ENCODE measurements at places on chromosomes 5 and 9.

DNA sequence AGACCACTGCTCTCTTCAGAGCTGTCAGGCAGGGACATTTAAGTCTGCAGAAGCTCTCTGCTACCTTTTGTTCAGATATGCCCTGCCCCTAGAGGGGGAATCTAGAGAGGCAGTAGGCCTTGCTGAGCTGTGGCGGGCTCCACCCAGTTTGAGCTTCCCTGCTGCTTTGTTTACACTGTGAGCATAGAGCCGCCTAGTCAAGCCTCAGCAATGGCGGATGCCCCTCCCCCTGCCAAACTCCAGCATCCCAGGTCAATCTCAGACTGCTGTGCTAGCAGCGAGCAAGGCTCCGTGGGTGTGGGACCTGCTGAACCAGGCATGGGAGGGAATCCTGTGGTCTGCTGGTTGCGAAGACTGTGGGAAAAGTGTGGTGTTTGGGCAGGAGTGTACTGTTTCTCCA lies 59.9 kb downstream of the CAVIN4 start:
- no peak for DNase-seq

DNA sequence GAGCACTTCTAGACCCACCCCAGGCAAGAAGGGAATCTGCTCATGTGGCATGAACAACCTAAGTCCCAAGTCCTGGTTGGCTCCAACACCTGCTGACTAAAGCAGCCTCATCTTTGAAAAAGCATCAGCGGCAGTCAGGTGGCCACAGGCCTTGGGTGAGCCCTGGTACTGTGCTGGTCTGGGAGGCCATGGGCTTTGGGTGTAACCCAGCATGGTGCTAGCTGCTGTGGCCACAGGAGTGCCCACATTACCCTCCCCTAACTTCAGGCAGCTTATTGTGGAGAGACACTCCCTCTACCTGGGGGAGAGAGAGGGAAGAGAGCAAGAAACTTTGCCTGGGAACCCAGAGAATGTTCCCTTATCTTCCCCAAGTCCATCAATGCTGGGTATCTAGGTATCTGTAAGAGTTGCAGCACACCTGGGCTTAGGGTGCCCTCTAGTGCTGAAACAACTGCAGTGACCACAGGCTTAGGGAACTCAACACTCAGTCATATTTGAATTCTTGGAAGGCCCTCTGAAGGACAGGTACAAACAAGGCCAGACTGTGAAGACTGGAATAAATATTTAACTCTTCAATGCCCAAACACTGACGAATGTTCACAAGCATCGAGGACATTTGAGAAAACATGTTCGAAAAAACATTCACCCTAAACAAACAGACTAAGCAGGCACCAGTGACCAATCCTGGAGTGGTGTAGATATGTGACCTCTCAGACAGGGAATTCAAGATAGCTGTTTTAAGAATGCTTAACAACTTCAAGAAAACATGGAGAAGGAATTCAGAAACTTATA lies 69.9 kb upstream of the OR2K2 start:
- no peak for DNase-seq

DNA sequence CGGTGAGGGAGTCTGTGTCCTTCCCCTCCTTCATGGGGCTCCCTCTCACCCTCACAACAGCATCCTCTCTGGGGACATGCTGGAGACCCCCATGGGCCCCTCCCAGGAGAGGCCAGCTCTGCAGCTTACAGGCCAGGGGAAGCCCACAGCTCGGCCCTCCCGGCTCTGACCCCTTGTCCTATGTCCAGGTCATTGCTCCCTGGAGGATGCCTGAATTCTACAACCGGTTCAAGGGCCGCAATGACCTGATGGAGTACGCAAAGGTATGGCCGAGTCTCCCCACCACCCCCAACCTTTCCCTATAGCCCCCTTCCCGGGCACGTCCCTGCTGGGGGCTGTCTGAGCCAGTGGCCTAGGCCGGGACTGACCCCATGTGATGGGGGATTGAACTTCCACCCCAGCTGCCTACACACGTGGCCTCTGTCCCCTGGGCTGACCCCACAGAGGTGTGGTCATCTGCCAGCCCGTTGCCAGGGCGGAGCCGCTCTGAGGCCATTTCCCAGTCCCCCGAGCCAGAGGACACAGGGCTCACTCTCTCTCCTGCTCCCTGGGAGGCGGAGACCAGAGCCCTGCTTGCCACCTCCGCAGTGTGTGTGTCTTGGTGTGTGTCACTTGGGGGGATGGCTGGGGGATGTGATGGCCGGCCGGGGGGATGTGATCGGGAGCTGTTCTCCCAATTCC lies 21.9 kb downstream of the ASS1 start:
- DNase-seq, result no peak

- no peak for DNase-seq
Observed at GRCh38 chr5:117496801-117497200, 922.2 kb upstream of the SEMA6A start.

DNA sequence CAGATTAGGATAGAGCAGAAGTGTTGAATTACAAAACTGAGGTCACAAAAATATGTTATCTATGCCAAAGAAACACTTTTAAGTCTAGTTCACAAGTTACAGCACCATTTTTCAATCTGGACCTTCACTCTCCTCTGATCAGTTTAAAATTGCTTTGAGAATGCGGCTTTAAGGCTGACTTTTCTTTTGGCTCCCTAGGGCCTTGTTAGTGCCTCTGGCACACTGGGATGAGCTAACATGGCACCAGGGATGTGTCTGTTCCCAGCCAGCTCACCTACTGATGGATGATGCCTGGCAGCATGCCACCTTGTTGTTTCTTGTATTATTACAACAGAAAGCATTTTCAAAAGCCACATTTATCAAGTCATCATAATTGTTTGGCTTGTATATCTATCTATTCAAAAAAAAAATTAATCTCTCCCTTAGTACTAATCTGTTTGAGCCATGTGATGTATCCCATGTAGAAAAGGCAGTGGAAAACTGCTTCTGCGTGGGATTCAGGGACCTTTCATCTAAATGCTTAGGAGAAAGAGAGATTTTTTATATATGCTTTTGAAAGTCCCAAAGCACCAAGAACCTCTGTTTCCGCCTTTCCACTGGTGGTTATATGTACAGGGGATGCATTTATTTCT lies 46.6 kb downstream of the ADAMTSL1 start:
- no peak for DNase-seq

DNA sequence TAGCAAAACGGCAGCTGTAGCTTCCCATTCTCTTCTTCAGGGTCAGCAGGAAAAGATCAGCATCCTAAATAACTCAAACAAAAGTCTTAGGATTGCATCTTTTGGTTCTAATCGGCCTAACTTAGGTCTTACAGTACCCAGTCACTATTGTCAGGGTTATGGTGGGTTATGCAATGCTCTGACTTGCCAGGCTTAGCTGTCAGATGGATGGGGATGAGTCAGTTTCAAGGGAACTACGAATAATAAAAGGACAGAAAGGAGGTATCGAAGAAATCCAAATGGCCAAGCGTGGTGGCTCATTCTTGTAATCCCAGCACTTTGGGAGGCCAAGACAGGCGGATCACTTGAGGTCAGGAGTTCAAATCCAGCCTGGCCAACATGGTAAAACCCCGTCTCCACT lies 46.5 kb downstream of the PPP1R2B start:
- DNase-seq, result no peak

- DNase-seq, result no peak
Observed at GRCh38 chr5:33309068-33309467, 131.7 kb upstream of the TARS1 start.

GRCh38 chr5:594226-594860 lies 17.8 kb upstream of the CEP72 start:
- DNase-seq, result no peak

DNA sequence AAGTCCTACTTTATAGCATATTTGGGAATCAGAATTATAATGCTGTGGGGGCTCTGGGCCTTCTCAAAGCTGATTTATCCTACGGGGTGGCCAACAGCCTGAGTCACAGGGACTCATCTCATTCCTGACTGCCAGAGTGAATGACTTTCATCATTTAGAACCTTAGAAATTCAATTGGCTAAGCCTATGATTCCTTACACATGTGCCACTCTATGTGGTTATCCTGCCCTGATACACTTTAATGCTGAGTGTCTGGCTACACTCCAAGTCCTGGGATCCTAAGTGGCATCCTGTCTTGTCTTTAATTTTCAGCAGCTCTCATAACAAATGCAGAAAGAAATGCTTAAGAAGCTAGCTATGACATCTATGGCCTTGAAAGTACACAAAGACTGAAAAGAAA lies 75.2 kb upstream of the FREM1 start:
- DNase-seq, result no peak

- no peak for DNase-seq
Observed at GRCh38 chr5:13975246-13975645, 30.8 kb upstream of the DNAH5 start.

- no peak for DNase-seq
Observed at GRCh38 chr5:104018299-104018698, 455.7 kb upstream of the NUDT12 start.

DNA sequence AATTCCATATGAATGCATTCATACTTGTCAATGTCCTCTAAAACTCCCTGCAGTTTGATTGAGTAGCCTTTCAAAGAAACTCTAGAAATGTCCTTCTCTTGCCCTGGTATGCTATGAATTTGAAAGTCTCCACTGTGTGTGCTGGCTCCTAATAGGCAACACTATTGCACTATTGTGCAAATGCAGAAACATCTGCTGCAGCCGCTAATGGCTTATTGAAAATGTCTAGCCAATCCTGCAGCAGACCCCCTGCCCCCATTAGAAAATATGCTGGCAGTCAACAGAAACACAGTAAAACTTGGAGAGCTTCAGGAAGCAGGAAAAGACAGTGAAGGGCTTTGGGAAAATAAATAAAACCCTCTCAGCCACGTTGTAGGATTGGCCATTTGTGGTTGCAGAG lies 87.3 kb upstream of the GRAMD2B start:
- no peak for DNase-seq

- no peak for DNase-seq
Observed at GRCh38 chr5:6570530-6570929, 62.3 kb downstream of the NSUN2 start.

DNA sequence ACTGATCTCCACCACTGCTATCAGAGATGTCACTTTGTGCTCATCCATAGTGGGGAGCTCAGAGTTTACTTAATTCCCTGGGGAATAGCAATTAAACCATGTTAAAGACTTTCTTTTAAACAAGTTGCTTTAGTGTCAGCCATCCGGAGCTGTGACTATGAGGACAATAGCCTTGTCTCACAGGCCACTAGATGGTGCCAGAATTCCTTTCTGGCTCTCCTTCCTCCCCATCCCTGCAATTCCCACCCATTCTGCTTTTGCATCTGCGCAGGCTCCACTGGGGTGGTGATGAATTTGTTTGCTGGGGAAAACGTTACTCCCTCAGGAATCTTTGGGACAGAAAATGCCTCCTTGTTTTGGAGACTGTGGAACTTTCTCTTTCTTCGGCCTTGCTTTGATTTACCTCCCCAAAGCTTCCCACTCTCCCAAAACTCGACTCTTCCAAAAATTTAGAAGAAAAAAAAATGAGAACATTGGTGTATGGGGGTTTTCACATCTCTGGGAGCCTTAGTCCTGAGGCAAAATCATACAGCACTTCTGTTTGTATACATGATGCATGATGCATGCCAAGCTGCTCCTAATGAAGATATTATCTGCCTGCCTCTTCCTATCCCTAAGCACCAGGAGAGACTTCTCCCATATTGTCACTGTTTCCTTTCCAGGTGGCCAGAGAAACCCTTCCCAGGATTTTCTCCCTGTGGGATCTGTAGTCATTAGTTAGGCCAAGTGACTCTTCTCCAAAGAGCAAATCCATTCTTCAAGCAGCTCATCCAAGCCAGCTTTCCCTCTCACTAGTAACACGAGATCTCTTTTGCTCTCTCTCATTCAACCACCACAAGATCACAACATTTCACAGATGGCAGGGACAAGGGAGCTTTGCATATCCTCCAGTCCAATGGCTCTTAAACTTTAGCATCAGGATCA lies 466.1 kb downstream of the TLR4 start:
- DNase-seq, result no peak

GRCh38 chr9:21559402-21560280 lies 77.5 kb upstream of the IFNE start:
- no peak for DNase-seq

DNA sequence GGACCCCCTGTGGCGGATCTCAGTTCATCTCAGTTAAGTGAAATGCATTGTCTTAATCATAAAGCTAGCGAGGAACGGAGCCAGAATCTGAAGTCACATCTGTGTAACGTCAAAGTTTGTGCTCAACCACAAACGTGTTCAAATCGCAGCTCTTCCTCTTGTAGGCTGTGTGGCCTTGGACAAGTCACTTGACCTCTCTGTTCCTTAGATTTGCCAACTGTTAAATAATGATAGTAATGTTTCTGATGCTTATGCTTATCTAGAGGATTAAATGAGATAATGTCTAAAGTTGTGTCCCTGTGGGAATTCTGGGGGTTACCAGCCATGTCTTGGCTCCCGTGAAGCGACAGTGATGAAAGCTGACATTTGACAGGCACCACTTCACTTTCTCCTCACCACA lies 69.2 kb upstream of the NEURL1B start:
- DNase-seq, result no peak

DNA sequence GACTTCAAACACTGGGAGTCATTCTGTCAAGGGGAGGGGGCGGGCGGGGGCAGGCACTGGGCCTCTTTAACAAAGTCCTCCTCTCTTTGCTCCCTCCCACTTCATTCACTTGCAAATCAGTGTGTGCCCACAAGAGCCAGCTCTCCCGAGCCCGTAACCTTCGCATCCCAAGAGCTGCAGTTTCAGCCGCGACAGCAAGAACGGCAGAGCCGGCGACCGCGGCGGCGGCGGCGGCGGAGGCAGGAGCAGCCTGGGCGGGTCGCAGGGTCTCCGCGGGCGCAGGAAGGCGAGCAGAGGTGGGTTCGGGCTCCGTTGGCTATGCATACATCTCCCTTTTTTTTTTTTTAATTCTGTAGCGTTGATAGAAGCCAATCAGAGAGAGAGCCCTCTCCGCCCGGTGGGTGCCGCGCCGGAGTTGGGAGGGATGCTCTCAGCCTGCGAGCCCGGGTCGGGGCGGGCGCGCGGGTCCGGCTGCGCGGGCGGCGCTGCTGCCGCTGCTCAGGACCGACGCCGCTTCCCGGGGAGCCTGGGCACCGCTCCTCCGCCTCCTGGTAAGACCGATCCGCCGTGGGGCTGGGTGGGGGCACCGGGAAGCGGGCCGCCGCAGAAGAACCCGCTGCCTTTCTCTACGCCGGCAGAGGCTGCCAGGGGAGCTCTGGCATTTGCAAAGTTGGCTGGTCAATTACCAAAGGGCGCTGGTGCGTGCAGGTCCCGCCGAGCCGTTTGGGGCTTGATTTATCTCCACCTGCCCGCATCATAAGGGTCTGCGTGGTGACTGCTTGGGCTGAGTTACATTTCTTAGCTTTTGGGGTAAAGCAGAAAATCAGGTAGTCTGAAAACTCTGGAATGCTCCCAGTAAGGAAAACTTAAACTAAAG lies at the start of gene CDH6:
Gene CDH6, plus strand, starts transcription at position 96 of the 877 bp plus-strand sequence. CDS start 73,788 bp downstream, outside the sequence.
- no peak for DNase-seq

- no peak for DNase-seq
Observed at GRCh38 chr9:81686614-81687520, 2.5 kb downstream of the TLE1 start.

Measured in cortex of kidney (tissue), 1 donor.